ENCODE measurements at places on chromosomes 3 and 15. TPM values are rescaled to one million over a fixed set of nuclear protein-coding genes. Genes with fewer than 3 reads are reported as not detected.

Gene KCNAB1
- not detected for total RNA-seq

Gene GRM2
- total RNA-seq, result 0.24 TPM

Gene STRA6
- total RNA-seq, result not detected

Gene MGA
- 36.0 TPM for total RNA-seq

Gene RARRES1
- not detected for total RNA-seq

GRCh38 chr3:55074796-55075195 lies 146.9 kb upstream of the LRTM1 start:
- no peak overlapping the region for H3K27ac ChIP-seq
- H3K4me1 ChIP-seq, result no peaks in the 10 kb centered on the region
- no peak overlapping the region for H3K4me3 ChIP-seq
- no peak for DNase-seq
- H3K36me3 ChIP-seq, result no peaks in the 10 kb centered on the region

DNA sequence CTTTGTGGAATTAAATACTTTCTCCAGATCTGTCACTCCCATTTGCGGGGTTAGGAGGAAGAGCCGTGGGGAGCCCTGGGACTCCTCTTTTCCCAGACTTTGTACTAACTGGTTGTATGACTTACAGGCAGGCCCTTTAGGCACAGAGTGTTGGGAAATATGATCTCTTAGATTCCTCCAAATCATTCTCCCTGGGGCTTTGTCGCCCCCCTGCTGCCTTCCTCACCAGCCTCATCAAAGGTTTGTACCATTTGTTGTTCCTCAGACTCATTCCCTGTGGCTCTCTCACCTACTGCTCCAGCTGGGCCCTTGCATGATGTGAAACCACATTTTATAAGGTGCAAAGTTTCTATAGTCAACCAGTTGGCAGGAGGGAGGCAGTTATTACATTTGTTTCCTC lies 56.4 kb downstream of the CRYGS start:
- no peaks in the 10 kb centered on the region for H3K36me3 ChIP-seq
- H3K4me1 ChIP-seq, result peaks cover 5% of the 10 kb centered on the region
- H3K27ac ChIP-seq, result no peak overlapping the region
- H3K27me3 ChIP-seq, result peaks cover 11% of the 10 kb centered on the region

- no peak overlapping the region for H3K27ac ChIP-seq
- no peaks in the 10 kb centered on the region for H3K4me1 ChIP-seq
- H3K4me3 ChIP-seq, result no peak overlapping the region
Measured at GRCh38 chr3:50483374-50483773, 20.1 kb downstream of the CACNA2D2 start.

DNA sequence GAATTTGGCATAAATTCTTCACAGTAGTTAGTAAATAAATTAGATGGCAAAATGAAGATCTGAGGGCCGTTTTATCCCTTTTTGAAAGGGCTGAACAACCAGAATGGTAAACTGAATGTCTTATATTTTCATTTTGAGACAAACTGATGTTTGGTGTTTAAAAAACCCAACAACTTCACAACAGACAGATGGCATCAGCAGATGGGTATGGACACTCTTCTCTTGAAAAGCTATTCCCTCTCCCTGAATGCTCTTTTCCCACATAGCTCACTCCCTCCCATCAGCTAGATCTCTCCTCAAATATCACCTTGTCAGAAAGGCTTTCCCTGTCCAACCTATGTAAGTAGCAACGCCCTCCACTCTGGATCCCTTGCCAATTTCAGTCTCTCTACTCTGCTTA lies 33.3 kb downstream of the EMC4 start:
- H3K4me1 ChIP-seq, result no peaks in the 10 kb centered on the region
- H3K27ac ChIP-seq, result no peak overlapping the region
- no peaks in the 10 kb centered on the region for H3K27me3 ChIP-seq
- no peak for DNase-seq

GRCh38 chr3:147572970-147573340 lies 163.8 kb downstream of the ZIC1 start:
- H3K4me1 ChIP-seq, result no peaks in the 10 kb centered on the region
- no peak for DNase-seq
- H3K27ac ChIP-seq, result no peak overlapping the region
- H3K27me3 ChIP-seq, result no peaks in the 10 kb centered on the region

DNA sequence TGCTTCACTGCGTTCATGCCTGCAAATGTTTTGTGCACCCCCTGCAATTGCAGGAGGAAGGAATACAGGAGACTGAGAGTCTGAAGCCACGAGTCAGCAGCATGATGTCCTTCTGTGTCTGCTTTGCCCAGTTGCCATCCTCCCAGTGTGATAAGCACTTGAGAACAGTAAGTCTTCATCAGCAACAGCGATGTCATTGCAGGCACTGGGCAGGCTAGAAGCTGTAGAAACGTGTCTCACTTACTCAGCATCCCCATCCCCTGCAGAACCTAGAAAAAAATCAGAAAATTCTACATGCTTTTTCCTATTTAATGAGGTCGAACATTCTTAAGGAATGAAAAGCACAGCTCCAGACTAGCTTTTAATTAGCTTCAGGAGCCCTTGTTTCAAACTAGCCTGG lies 156.5 kb upstream of the LPP start:
- H3K4me3 ChIP-seq, result no peak overlapping the region
- peaks cover 83% of the 10 kb centered on the region for H3K4me1 ChIP-seq
- H3K36me3 ChIP-seq, result peaks cover 3% of the 10 kb centered on the region
- no peaks in the 10 kb centered on the region for H3K27me3 ChIP-seq
- no peak overlapping the region for H3K27ac ChIP-seq

DNA sequence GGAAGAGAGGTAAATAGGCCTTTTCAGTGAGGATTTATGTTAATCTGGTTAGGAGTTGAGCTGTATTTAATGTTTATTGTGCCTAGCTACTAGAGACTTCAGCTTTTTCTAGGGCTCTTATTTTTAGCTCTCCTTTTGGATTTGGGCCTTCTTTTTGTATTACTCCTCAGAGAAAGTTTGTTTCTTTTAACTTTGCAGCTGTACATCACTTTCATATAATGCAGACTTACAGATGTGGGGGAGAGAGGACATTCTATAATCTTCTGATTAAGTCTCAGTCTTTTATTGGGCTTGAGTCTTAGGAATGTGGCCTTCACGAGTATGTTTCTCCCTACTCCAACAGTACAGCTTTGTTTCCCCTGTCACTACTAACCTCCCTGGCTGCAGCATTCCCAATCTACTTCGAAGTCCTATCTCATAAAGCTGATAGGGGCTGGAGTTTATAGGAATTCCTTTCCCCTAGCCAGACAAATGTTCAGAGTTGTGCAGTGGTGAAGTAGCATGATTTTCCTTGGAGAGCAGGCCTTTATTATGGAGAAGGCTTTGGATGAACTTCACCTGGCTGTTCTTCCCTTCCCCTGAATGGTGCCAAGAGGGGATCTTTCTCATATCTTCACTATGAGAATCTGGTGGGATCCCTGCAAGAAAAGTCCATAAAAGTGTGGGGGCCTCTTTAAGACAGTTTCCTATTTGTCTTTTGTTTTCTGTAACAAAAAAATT lies 82.2 kb upstream of the CBLB start:
- no peaks in the 10 kb centered on the region for H3K4me1 ChIP-seq
- no peak overlapping the region for H3K27ac ChIP-seq
- H3K4me3 ChIP-seq, result no peak overlapping the region
- no peaks in the 10 kb centered on the region for H3K27me3 ChIP-seq
- no peak for DNase-seq

- H3K4me1 ChIP-seq, result no peaks in the 10 kb centered on the region
- H3K27ac ChIP-seq, result no peak overlapping the region
- H3K36me3 ChIP-seq, result no peaks in the 10 kb centered on the region
- no peak overlapping the region for H3K4me3 ChIP-seq
- no peaks in the 10 kb centered on the region for H3K27me3 ChIP-seq
- DNase-seq, result no peak
Measured at GRCh38 chr3:7437231-7437630, 576.3 kb downstream of the GRM7 start.

DNA sequence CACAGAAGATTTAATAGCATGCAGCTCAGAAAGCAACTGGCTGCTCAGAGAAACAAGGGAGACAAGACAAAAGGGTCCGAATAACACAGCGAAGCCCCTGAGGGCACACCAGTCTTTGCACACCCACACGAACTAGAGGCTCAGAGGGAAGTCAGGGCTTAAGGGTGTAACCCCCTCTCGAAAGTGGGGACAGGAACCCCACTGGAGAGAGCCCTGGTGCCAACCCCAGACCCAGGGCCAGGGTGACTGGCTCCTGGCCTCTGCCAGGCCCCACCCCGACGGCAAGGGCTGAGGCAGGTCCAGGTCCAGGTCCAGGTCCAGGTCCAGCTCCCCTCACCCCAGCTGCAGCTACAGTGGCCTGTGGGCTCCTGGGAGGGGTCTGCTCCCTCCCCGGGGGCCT lies 10.5 kb upstream of the PRR23E start:
- H3K27me3 ChIP-seq, result no peaks in the 10 kb centered on the region
- DNase-seq, result no peak
- no peak overlapping the region for H3K27ac ChIP-seq
- no peak overlapping the region for H3K4me3 ChIP-seq

DNA sequence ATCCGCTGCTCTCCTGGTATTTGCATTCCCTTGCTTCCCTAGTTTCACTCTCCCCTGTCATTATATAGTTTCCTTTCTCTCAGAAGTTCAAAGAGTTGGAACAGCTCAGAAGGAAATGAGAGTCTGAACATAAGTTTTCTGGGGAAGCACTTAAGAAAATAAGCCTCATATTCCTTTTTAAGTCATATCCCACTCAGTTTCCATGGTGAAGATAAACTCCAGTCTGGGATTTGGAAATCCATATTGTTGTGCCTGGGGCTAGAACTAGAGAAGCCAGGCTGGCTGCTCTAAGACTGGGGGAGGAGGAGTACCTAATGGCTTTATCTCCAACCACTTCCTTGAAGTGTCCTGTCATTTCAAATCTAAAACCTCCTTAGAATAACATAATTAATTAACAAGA lies 134.2 kb upstream of the ALCAM start:
- no peak for DNase-seq
- no peaks in the 10 kb centered on the region for H3K36me3 ChIP-seq
- H3K27me3 ChIP-seq, result peaks cover 1% of the 10 kb centered on the region

GRCh38 chr3:181752202-181752671 lies 40.5 kb downstream of the SOX2 start:
- no peak overlapping the region for H3K4me3 ChIP-seq
- DNase-seq, result no peak
- peaks cover 4% of the 10 kb centered on the region for H3K27me3 ChIP-seq
- H3K4me1 ChIP-seq, result no peaks in the 10 kb centered on the region
- no peak overlapping the region for H3K27ac ChIP-seq

DNA sequence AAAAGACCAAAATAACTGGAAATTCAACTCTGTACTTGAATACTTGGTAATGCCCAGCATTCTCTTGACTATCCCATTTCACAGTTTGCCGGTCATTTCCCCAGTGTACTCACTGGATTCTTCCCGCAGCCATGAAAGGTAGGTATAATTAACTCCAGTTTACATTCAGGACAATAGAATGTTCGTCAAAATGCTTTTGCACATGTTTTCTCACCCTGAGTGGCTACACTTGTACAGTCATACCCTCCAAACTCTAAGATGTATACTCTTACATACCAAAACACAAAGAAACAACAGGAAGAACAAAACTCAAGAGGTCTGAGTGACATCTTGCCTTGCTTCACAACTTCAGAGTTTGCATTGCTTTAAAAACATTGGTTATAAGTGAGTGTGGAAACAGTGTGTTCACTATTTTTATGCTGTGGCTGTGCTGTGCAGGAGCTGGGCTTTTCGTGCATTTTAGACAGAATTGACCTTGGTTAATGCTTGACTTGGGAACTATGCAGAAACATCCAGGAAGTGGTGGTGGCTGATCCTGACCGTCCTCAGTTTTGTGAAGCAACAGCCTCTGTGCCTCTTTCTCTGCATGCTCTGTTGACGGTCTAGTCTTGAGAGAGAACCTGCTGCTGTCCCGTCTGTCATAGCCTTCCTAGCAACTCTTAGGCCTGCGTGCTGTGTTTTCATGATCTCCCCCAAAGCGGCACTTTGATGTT lies 90.5 kb downstream of the IGF1R start:
- H3K27me3 ChIP-seq, result no peaks in the 10 kb centered on the region
- DNase-seq, result no peak
- no peaks in the 10 kb centered on the region for H3K36me3 ChIP-seq

- no peak overlapping the region for H3K27ac ChIP-seq
- DNase-seq, result no peak
- H3K27me3 ChIP-seq, result peaks cover 18% of the 10 kb centered on the region
- H3K4me1 ChIP-seq, result no peaks in the 10 kb centered on the region
Measured at GRCh38 chr3:151864423-151865101, 8.9 kb upstream of the SUCNR1 start.

- no peaks in the 10 kb centered on the region for H3K36me3 ChIP-seq
- peak; percentile 71 for DNase-seq
- H3K27ac ChIP-seq, result no peak overlapping the region
- no peaks in the 10 kb centered on the region for H3K4me1 ChIP-seq
- H3K4me3 ChIP-seq, result no peak overlapping the region
Measured at GRCh38 chr3:149291178-149291577, 42.3 kb downstream of the TM4SF18 start.

DNA sequence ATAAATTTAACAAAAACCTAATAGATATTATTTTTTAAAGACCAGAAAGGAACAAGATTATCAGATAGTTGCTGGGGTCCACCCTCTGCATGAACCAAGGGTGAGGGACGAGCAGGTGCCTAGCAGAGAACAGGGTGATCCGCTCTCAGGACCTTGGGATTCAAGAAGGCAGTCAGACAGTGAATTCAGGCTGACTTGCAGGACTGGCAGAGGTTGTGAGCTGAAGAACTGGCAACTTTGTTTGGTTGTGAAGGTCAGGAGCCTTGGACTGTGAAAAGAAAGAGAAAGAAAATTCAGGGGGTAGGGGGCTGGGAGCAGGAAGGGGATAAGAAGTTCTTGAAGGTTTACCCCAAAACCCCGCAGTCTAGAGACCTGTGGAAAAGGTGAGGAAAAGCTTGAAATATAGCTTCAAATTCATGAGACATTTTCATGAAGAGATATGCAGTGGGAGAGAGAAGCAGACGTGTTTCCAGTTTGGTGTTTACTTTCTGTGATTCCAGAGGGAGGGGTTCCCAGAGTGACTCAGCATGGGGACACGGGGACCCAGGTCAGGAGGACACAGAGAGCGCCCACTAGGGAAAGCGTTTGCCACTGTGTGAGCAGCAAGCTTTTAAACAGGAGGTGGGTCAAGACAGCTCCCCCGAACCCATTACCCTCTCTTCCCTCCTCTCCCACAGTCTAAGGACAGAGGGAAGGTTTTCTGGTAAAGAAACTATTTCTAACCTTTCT lies 217.2 kb upstream of the UMPS start:
- no peak overlapping the region for H3K27ac ChIP-seq
- H3K36me3 ChIP-seq, result no peaks in the 10 kb centered on the region
- no peak for DNase-seq
- H3K4me1 ChIP-seq, result no peaks in the 10 kb centered on the region
- peaks cover 14% of the 10 kb centered on the region for H3K27me3 ChIP-seq

Data from activated CD4-positive, alpha-beta T cell treated with anti-CD3 and anti-CD28 coated beads, Interleukin-2, amount 10 ng/mL, durations not matched to agents 24 days and 14 days (primary cell).